ENCODE measurements at places on chromosomes 3 and 15. TPM values are rescaled to one million over a fixed set of nuclear protein-coding genes. Genes with fewer than 3 reads are reported as not detected.

Gene P3H2
- 13.9 TPM for total RNA-seq

Gene MKRN2OS
- not detected for total RNA-seq

Gene ALDH1L1
- 13.7 TPM for total RNA-seq

Gene IL1RAP
- total RNA-seq: 31.6 TPM

Gene TNFAIP8L3
- total RNA-seq: 3.8 TPM

All from cardiac atrium fibroblast (primary cell).